ENCODE measurements at places on chromosomes 2 and 18.

- no peak for DNase-seq
- H3K4me3 ChIP-seq, result no peak overlapping the region
- no peaks in the 10 kb centered on the region for H3K27me3 ChIP-seq
- no peaks in the 10 kb centered on the region for H3K4me1 ChIP-seq
- no peaks in the 10 kb centered on the region for H3K36me3 ChIP-seq
- no peak overlapping the region for H3K27ac ChIP-seq
These were observed 506.9 kb upstream of the MYT1L start for GRCh38 chr2:2837746-2838547.

- no peaks in the 10 kb centered on the region for H3K27me3 ChIP-seq
- H3K4me1 ChIP-seq, result no peaks in the 10 kb centered on the region
- H3K36me3 ChIP-seq, result no peaks in the 10 kb centered on the region
These were observed 69.1 kb downstream of the HS6ST1 start for GRCh38 chr2:128249555-128249954.

GRCh38 chr2:204299766-204300165 lies 245.5 kb upstream of the PARD3B start:
- no peaks in the 10 kb centered on the region for H3K27me3 ChIP-seq
- H3K36me3 ChIP-seq, result no peaks in the 10 kb centered on the region
- no peak overlapping the region for H3K4me3 ChIP-seq
- no peak overlapping the region for H3K27ac ChIP-seq
- DNase-seq, result no peak
- H3K4me1 ChIP-seq, result no peaks in the 10 kb centered on the region

- no peak for DNase-seq
- no peak overlapping the region for H3K27ac ChIP-seq
- H3K4me1 ChIP-seq, result no peaks in the 10 kb centered on the region
- H3K27me3 ChIP-seq, result no peaks in the 10 kb centered on the region
These were observed 39.7 kb downstream of the CDC42EP3 start for GRCh38 chr2:37631698-37632097.

DNA sequence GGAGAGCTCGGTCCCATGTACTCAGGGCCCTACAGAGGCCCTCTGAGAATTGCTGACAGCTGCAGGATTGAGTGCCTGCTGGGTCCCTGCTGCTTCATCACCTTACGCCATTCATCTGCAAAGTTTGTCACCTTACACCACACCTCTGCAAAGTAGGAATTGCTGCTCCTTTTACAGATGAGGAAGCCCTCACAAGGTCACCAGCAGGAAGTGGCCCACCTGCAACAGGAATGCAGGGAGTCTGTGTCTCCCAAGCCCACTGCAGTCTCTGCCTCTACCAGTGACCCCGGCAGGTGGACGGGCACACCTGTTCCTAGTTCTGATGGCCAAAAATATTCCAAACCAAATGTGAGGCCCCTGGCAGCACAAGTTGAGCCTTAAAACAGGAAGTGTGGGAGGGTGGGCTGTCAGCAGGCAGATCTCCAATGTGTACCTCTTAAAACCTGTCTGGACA lies 441.4 kb downstream of the NBAS start:
- H3K27me3 ChIP-seq, result no peaks in the 10 kb centered on the region
- no peak for DNase-seq
- H3K27ac ChIP-seq, result no peak overlapping the region

GRCh38 chr2:144469798-144470197 lies 50.1 kb downstream of the ZEB2 start:
- H3K27me3 ChIP-seq, result no peaks in the 10 kb centered on the region
- no peak for DNase-seq
- no peak overlapping the region for H3K27ac ChIP-seq
- no peaks in the 10 kb centered on the region for H3K36me3 ChIP-seq
- no peaks in the 10 kb centered on the region for H3K4me1 ChIP-seq

GRCh38 chr2:214649440-214650205 lies 159.9 kb downstream of the BARD1 start:
- no peak overlapping the region for H3K4me3 ChIP-seq
- no peaks in the 10 kb centered on the region for H3K4me1 ChIP-seq
- DNase-seq, result no peak
- H3K36me3 ChIP-seq, result no peaks in the 10 kb centered on the region

- H3K36me3 ChIP-seq, result no peaks in the 10 kb centered on the region
- no peaks in the 10 kb centered on the region for H3K4me1 ChIP-seq
- peak within 1 kb of the TSS; percentile 56 for H3K4me3 ChIP-seq
- H3K27me3 ChIP-seq, result no peaks in the 10 kb centered on the region
These were observed at the start of gene CASP10 for GRCh38 chr2:201182650-201183364. TSS of gene CASP10 (plus strand) at chr2:201183141. CDS start at chr2:201185778, 2,637 bp downstream.
